Effector CD4-positive, alpha-beta T cell (primary cell): ENCODE measurements at places on chromosomes 7 and 10.

GRCh38 chr7:83475420-83475819 lies 173.5 kb downstream of the SEMA3E start:
- DNase-seq = no peak

DNA sequence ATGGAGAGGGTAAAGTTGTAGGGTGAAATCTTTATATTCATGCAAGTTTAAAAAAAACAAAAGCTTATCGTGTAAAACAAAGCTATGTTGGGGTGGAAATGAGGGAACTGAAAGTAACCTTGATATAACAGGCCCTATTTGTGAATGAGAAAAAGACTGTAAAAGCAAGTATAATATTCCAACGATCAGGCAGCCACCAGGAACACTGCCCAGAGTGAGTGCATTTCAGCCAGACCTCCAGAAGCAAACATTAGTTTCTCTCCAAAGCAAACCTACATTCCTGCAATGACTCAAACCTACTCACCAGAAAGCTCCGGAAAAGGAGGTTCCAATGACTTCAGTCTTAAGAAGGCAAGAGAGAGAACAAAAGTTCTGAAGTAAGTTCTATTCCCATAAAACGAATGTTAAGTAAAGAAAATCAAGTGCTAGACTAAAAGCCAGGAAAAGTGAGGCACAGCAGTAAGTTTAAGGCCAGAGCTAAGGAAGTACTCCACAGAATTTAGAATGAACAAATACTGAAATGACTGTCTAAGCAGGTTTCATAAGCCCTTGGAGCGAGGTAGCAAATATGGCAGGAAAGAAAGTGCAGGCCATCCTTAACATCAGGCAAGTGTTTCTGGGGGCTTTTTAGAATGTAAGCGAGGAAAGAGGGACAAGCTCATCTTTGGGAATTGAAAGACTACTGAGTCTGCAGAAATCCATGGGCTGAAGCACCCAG lies 493.1 kb downstream of the XPNPEP1 start:
- DNase-seq = no peak

DNA sequence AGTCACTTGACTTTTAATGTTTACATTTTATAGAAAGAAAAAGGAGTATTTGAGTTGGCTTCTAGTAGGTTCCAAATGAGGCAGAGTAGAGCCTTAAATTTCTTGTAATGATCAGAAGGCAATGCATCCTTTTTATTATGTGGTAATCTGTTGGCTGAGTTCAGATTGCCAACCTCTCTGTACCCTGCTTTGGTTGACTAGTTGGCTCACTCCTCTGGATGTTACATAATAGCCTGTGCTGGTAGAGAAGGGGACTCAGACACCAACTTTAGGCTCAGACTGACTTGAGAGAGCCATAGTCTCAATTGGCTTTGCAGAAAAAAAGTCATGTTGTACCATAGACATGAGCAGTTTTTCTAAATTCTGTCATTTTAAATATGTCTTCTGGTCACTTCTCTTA lies 46.8 kb upstream of the GLCCI1 start:
- no peak for DNase-seq

DNA sequence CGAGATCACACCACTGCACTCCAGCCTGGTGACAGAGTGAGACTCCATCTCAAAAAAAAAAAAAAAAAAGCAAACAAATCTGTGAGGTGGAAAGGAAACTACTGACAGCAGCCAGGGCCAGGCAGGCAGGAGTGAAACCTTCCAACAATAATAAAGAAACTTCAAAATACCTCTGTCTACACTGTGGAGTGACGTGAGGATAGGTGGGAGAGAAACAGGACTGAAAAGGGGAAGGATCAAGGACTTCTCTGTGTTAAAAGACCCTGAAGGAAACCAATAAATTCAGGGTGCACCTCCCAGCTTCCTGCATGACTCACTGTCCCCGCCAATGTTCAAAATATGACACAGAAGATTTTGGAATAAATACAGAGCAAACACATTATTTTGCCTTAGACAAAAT lies 82.9 kb downstream of the KIAA1549 start:
- DNase-seq = no peak

DNA sequence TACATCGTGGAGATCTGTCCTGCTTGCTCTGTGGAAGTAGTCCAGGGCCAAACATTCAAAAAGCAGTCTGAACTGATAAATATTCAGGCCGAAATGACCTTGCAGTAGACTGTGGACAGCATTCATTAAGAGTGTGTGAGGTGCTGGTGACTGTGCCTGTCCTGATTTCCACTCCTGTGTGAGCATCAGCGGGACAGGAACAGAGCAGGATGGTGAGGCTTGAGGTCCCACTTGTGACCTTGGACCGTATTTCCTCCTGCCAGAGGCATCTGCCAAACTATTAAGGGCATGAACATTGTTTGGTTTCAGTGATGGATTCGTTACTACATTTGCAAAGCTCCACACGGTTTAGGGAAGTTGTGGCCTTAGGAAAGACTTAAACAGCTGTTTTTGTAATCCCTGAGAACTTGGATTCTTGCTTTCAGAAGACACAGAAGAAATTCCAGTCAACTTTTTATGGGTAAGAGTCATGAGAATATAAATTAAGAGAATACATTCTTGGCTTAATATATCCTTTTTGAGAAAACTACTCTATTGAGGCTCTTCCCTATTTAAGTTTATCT lies 32.8 kb downstream of the CCNY start:
- DNase-seq = no peak

GRCh38 chr10:101272229-101272868 lies 43.1 kb upstream of the LBX1 start:
- peak; percentile 46 for DNase-seq

DNA sequence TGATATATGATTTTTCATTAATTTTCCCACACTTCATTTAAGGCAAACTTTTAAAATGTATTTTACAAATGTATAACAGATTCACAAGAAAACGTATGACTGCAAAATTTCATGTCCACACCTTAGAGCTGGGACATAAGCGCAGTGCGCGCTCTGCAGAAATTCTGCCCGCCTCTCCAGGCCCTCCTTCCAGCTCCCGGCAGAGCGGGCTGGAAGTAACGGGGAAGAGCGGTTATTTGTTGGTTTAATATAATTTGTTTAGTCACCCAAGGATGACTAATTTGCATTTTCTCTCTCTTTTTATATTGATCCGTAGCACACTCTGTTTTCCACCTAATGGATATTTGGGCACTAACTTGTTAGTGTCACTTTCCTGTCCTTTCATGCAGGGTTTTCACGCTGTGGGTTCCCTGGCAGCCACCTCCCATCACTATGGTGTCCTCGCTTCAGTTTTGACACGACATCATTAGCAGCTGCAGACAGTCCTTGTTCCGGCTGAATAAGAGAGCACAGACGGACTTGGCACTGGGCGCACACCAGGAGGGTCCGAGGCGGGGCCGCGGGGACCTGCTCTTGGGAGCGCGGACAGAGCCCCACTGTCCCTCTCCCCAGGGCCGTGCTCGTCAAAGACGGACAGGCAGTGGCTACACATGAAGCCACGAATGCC lies 129.2 kb upstream of the SEC61G start:
- no peak for DNase-seq

- DNase-seq = no peak
Measured at GRCh38 chr7:69388452-69389137, 209.7 kb upstream of the AUTS2 start.

DNA sequence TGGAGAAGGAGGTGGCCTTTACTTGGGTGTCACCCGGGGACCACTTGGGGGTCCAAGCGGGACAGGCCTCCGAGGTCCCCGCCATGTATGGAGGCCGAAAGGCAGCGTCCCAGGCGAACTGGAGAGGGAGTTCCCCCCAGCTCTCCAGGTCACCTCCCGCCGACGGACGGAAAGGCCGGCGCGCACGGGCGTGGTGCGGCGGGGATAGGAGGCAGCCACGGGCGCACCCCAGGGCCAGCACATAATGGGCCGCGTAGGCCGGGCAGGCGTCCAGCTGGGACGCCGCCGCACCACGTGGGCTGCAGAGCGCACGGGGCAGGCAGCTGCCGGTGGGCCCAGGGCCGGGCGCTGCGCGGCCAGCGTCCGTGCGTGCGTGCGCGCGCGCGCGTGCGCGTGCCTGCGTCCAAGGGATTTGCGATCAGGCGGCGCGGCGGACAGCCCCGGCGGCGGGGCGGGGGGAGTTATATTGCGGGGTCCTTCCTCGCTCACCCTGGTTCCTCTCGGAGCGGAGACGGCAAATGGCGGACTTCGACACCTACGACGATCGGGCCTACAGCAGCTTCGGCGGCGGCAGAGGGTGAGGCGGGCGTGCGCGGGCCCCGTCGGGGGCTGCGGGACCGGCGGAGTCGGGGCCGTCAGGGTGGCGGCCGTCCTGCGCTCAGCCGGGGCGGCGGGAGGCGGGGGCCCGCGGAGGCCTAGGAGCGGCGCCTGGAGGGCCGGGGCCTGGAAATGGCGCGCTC lies at the start of gene EIF4H:
Gene EIF4H, plus strand, starts transcription at position 491 of the 740 bp plus-strand sequence. Its CDS starts 28 bp downstream, at position 519.
- DNase-seq = peak; percentile 91

- DNase-seq = no peak
Measured at GRCh38 chr7:151378496-151379192, 31.2 kb downstream of the WDR86 start.

GRCh38 chr10:14578060-14578952 lies 196.4 kb downstream of the FAM107B start:
- no peak for DNase-seq

- DNase-seq = no peak
Measured at GRCh38 chr10:30127120-30127541, 67.7 kb upstream of the JCAD start.

GRCh38 chr10:29012926-29013554 lies 275.8 kb upstream of the LYZL1 start:
- DNase-seq = no peak

- DNase-seq = no peak
Measured at GRCh38 chr10:127945341-127945758, 38.4 kb downstream of the PTPRE start.

GRCh38 chr10:86961481-86962091 lies 3.2 kb downstream of the SNCG start:
- DNase-seq = no peak

- DNase-seq = no peak
Measured at GRCh38 chr10:104123397-104123796, 1.4 kb downstream of the SFR1 start.

DNA sequence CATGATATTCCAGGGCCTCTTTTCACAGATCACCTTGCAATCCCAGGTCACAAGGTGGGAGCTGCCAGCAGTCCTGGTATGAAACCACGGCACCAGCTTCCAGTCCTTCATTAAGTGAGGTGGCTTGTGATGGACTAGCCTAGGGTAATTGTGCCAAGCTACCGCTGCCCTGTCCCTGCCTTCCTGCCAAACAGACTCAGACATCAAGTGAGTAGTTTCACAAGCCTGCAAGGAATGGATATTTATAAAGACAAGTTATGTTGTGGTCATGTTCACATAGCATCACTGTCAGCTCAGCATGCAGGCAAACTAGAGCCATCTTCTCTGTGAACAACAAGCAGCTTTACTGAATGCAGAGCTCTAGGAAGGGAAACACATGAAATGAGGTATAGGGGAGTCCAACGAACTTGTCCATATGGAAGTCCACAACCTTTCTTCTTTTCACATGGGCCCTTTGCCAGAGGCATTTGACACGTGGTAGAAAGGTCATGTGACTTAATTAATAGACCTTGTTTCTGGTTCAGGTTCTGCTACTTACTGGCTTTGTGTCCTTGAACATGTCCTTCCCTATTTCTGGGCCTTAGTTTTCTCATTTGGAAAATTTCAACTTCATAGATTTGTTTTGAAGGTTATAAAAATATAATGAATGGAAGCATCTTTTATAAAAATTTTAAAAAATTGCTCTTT lies 1061.2 kb downstream of the KCNMA1 start:
- DNase-seq = no peak

GRCh38 chr10:21473135-21473534 lies 52.3 kb downstream of the SKIDA1 start:
- DNase-seq = no peak

DNA sequence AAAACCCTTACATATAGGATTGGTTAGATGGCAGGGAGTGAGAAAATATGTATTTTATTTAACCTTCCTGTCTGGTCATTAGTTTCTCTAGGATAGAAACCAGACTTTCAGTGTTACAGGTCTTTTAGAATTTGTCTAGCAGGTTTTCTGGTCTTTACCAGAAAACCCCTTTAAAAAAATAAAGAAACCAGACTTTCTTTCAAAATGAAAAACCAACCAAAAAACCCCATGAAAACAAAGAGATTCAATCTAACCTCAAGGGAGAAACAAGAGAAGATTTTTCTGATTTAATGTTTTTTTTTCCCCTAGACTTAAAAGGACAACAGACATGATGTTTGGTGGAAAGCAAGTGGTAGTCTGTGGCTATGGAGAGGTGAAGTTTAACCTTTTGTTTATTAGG lies 28.7 kb upstream of the STRIP2 start:
- DNase-seq = no peak

DNA sequence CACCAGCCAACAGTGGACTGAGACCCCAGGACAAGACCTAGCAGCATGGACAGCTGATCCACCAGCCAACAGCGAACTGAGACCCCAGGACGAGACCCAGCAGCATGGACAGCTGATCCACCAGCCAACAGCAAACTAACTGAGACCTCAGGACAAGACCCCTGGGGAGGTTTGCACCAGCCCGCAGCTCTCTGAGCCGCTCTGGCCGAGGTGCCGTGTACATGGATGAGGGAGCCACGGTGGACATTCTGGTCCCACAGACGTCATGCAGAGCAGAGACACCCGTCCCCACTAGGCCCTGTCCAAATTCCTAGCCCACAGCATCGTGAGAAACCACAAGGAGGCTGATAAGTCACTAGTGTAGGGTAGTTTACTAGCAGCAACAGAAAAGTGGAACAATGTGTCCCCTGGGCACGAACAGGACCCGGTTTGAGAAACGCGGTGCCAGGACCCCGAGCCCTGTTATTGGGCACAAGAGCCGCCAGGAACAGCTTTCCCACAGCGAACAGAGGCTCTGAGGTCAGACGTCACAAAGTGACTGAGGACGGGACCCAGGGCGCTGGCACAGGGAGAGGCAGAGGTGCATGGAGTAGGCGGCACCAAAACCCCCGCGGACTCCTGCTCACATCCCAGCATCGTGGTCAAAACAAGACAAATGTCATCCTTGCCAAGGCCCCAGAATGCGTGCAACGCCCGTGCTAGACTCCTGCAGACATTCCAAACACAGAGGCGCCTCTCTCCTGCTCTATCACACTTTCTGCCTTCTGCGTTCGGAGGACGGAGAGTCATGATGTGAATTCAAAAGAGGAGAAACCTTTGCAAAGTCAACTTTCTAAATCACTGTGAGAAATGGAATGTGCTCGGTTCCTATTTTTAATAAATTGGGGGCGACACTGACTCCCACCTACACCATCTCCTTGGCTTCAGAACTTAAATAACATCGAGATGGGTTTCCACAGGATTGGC lies 8.1 kb downstream of the STK32C start:
- DNase-seq = no peak

DNA sequence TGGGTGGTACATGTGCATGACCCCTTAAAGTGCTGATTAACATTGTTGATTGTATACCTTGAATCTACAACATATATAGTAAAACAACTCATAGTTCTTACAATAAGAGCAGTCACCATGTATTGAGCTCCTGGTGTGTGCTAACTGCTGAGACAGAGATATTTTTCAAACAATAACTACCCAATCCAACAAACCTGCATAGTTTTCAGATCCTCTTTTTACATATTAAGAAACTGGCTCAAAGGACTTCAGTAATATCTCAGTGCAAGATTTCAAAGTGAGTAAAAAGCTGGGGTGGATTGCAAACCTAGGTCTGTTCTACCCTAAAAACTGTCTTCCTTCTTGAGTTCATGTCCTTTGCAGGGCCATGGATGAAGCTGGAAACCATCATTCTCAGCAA lies 272.2 kb downstream of the SNX13 start:
- DNase-seq = no peak
